ENCODE measurements at places on chromosomes 7 and 10.
A peak's percentile ranks its signal among the peaks of the same experiment; 100 is the strongest.

DNA sequence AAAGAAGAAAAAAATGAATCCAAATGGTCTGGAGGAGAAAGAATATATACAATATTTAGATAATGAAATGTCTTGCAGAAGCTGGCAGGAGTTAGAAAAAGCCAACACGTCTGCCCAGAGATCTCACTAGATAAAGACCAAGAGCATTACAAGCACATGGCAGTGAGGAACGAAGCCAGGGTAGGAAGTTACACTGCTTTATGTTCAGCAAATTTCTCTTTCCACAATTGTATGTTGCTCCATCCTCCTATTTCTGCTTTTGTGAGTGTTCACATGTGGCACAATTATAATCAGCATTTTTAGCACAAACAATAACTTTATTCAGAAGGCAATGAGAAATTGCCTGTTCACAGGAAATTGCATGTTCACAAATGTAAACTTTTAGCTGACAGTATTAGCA is 53.7 kb downstream of the LRRC17 start:
- no peak for DNase-seq

- DNase-seq = no peak
These were observed 40.5 kb upstream of the CDK13 start for GRCh38 chr7:39909526-39909925.

DNA sequence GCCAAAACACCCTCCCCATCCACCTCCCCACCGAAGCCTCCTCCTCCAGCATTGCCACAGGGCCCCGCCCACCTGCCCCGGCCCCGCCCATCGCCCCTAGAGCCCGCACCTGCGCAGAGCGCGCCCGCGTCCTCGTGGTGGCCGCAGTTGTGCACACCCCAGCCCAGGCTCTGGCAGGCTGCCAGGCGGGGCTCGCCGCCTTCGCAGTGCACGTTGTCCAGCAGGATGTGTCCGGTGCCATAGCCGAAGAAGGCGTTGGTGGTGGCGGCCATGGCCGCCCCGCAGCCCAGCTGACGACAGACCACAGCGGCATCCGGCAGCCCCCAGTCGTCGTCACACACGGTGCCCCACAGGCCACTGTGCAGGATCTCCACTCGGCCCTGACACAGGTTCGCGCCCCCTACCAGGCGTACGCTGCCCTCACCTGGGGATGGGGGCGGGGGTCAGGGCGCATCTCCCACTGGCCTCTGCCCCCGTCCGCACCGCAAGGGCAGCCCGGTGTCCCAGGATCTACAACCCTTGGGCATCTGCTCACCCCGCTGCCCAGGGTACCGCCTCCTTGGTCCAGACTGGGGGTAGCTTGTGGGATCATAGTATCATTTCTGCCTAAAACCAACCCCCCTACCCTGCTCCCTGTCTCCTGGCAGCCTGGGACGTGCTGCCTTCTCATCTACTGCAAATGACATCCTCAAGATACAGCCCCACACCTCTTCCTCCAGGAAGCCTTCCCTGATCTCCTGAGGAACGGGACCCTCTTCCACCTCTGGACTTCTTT is 11.9 kb downstream of the SSC4D start:
- DNase-seq = peak; percentile 60

GRCh38 chr7:50145801-50146338 is 52.8 kb upstream of the ZPBP start:
- no peak for DNase-seq

GRCh38 chr7:32108651-32109050 is 38.4 kb upstream of the PDE1C start:
- no peak for DNase-seq

GRCh38 chr10:16186564-16186963 is 250.2 kb upstream of the PTER start:
- DNase-seq = no peak

GRCh38 chr10:88923520-88923919 is 29.1 kb downstream of the ACTA2 start:
- peak; percentile 38 for DNase-seq

- peak; percentile 72 for DNase-seq
These were observed 83.5 kb downstream of the SPDYE5 start for GRCh38 chr7:75575488-75576121.

GRCh38 chr7:84091318-84091717 is 103.3 kb downstream of the SEMA3A start:
- no peak for DNase-seq
